Germinal center (tissue), 1 donor: ENCODE measurements at places on chromosomes 7 and 10.
A peak's percentile ranks its signal among the peaks of the same experiment; 100 is the strongest.

- no peak for DNase-seq
Measured at GRCh38 chr7:112298543-112299100, 92.1 kb downstream of the ZNF277 start.

GRCh38 chr7:12641196-12641595 lies 46.2 kb upstream of the ARL4A start:
- DNase-seq: no peak

GRCh38 chr7:121431996-121432395 lies 35.9 kb upstream of the FAM3C start:
- no peak for DNase-seq

DNA sequence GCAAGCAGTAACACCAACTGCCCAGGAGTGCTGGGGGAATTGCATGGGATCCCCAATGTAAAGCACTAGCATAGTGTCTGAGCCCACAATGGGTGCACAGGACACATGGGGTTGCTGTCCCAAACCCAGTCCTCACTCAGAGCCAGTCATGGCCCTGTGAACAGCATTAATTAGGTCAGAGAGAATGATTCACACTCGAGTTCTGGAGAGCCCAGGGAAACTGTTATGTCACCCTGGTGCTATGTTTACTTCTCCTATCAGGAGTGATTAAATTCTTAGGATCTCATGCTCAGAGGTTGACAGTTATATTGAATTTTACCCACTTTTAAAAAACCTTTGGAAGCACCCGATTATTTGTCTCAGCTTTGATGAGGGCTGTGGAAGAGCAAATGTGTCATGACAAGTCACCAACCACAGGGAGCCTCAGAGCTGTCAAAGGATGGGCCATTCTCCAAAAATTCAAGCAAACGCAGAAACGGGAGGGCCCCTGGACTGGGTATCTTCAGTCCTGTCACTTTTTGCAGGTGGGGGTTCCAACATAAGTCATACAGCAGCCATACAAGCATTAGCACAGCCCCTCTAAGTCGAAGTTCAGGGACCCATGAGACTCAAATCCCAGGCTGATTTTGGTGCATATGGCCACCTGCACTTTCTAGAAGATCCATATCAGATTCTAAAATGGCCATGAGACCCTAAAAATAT lies 1.3 kb upstream of the RASSF4 start:
- no peak for DNase-seq

DNA sequence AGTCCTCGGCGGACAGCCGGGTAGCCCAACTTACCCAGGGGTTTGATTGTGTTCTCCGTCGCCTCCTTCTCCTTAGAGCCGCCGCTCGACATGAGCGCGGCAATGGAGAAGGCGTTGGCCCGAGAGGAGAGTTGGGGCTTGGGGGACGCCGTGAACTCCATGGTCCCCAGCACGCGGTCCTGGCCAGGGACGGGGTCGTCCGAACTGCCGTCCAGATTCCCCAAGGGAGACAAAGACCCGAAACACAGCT lies 515 bp downstream of the TBX20 start:
- peak; percentile 17 for DNase-seq

GRCh38 chr7:31948029-31948428 lies 122.2 kb downstream of the PDE1C start:
- no peak for DNase-seq
